Bone marrow (tissue), 2 donors: ENCODE measurements at places on chromosomes 12 and 14.

GRCh38 chr14:64062381-64063115 is 209.7 kb downstream of the SYNE2 start:
- DNase-seq = no peak

- no peak for DNase-seq
Measured at GRCh38 chr12:76417116-76417515, 68.9 kb upstream of the BBS10 start.

- DNase-seq = no peak
Measured at GRCh38 chr12:93146263-93146939, 217.3 kb upstream of the EEA1 start.

DNA sequence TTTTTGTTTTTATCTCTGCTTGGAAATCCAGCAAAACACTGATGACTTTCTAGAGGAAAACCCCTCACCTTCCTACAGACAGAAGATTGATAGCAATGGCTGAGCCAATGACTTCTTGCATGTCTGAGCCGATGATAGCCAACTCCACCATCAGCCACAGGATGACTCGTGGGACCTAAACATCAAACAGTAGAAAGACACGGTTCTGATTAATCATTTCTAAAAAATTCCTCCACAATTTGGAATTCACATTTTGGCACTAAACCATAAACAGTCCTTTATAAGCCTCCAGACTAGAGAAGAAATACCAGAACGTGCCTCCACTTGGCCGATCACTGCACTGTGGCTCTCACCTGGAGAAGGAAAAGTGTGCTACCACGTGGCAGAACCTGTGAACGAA is 25.9 kb downstream of the SLC11A2 start:
- DNase-seq = no peak

GRCh38 chr12:27627123-27627852 is 69.0 kb upstream of the REP15 start:
- DNase-seq = no peak
